Stimulated activated CD4-positive, alpha-beta T cell treated with anti-CD3 and anti-CD28 coated beads, TNF-alpha, amount 100 ng/mL, for 24 hours (primary cell): ENCODE measurements at places on chromosomes 16 and 17.

DNA sequence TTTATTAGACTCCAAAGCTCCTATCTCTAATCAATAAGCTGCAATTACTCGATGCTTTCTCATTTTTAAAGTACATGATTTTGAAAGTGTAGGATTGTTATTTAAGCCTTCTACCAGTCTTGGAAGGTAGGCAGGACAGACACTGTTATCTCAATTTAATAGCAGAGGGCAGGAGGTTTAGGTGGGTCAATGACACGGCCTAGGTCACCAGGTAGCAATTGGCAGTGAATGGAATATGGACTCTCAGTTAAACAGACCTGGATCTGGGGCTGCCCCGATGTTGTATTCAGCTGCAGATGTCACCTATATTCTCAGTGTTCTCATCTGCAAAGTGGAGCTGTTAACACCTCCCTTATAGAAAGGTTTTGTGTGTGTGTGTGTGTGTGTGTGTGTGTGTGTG lies 124.4 kb upstream of the ANKFN1 start:
- DNase-seq: no peak

DNA sequence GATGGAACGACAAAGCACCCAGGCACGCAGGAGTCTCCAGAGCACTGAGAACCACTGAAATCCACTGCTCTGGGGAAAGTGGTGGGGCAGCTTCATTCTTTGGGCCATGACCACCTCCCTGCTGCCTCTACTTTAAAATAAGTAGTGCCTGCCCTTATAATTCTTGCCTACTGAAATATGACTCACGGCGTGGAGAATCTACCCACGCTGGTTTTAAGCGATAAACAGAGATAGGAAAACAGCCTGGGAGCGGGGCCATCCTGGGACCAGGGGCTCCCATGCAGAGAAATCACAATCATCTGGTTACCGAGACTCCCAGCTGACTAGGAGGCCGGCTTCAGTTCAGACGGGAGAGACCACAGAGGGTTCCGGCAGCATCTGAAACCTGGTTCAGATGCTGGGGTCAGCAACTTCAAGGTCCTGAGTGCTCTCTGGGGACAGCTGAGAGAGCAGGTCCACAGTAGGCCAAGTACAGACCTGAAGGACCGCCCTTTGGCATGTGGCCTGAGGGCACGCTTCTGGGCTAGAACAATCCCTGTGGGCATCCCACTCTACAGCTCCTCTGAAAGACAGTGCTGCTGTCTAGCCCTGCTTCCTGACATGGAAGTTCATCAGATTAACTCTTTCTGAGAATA lies 8.6 kb upstream of the DHRS13 start:
- DNase-seq: no peak

DNA sequence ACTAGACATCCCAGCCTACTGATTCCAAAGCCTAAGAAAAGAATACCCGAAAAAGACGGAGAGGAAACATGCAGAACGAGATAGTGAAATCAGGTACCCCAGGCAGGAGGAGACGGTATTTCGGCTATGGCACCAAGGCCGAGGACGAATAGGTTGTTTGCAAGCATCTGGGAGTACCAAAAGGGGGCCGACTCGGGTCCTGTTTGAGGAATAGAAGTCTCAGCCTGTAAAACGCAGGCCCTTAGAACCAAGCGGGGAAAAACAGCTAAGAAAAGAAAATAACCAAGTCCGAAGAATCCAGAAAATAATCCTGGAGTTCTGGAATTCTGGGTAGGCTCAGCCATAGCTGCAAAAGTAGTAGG lies 537 bp downstream of the SLC35B1 start:
- DNase-seq: no peak

DNA sequence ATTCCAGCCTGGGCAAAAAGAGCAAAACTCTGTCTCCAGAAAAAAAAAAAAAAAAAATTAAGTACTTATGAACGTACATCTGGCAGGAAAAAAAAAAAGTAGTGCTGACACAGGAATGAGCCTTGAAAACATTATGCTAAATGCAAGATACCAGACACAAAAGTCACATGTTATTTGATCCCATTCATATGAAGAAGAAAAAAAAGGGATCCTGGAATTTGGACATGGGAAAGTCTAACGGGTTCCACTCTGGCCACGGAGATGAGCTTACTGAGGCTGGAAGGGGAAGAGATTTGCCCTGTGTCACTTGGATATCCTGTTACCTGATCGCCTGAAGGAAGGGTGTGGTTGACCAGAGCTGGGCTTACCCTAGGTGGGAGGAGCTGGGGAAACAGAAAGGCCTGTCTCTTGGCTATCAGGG lies 251.9 kb downstream of the PARN start:
- no peak for DNase-seq

- no peak for DNase-seq
Observed at GRCh38 chr16:48911700-48912099, 301.7 kb upstream of the N4BP1 start.

GRCh38 chr16:3816326-3816725 lies 64.2 kb downstream of the CREBBP start:
- DNase-seq: no peak

- DNase-seq: peak; percentile 61
Observed at GRCh38 chr16:87956365-87957231, 5.4 kb downstream of the BANP start.
